NCI-H774 (cell line): ENCODE measurements at places on chromosomes 4 and X.

DNA sequence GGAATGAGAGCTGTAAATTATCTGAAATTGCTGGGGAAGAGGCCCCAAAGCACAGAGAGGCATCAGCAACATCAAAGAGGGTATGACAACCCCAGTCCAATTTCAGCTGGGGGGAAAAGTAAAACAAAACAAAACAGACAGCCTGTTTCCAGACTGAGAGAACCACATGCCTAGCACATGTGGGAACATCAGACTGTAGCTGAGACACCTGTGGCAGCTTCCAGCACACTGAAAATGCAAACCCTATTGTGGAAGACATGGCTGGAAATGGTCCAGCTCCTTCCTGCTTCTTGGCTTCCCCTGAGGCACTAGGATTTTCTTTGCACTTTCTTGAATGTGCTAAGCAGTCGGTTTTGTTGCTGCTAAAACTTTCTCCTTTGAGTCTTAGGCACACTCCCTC, 240.9 kb upstream of the STS start:
- no peak for DNase-seq

- DNase-seq = no peak
Measured at GRCh38 chr4:86033171-86033570, 326.7 kb downstream of the MAPK10 start.

DNA sequence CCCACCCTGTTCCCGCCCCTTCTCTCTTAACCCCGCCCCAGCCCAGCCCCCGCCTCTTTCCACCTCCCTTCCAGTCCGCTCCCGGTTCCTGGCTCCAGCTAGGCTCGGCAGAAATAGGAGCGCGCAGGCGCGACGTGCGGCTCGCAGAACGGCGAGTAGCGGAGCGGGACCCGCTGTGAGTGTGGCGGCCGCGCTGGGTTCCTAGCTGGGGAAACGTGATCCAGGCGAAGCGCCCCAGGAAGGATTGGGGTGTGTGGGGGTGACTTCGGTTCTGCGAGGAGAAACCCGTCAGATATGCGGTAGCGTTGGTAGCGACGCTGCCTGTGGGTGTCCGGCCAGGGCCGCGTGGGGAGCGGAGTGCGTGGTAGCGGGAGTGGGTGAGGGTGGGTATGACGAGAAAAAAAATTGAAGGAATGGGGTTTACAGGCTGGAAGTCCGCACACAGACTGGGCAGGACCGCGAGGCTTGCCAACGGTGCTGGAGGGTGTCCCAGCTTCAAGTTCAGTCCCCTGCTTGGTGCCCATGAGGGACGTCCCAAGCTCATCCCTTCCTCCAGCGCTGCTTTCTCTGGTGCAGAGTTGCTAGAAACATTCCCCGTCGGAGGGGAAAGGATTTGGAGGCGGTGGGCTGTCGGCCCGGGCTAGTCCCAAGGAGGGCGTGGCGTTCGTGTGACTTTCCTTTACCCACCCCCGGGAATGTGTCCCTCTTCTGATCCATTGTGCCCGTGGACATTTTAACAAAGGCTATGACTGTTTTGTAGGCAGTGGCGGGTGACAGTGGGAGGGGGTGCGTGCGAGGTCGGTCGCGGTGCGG, at the start of gene PRRG1:
PRRG1 (plus strand) TSS at position 144 of the 813 bp plus-strand sequence. CDS start 56,886 bp downstream, outside the sequence.
- peak; percentile 58 for DNase-seq

GRCh38 chr4:8077181-8078108, 81.2 kb downstream of the ABLIM2 start:
- no peak for DNase-seq

GRCh38 chrX:78307665-78308064, 19.7 kb downstream of the CYSLTR1 start:
- DNase-seq = no peak

DNA sequence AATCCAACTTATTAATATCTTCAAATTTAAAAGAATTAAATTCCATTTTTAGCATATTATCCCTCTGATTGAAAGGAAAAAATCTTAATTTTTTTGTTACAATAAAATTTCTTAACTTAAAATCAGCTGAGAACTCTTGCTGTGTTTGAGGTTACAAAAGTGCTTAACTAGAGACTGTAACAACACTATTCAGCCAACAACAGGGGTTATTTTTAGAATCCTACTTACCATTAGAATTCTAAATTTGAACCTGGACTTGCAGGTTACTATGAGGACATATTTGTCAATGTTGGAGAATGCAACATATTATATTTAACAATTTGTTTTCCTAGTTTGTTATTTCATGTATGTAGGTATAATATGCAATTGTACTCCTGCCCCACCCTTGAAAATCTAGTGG, 238.1 kb upstream of the CXXC4 start:
- DNase-seq = no peak
